ENCODE measurements at places on chromosomes 16 and 17.
A peak's percentile ranks its signal among the peaks of the same experiment; 100 is the strongest.

GRCh38 chr16:56789360-56789759, 59.4 kb downstream of the NUP93 start:
- no peak for DNase-seq

DNA sequence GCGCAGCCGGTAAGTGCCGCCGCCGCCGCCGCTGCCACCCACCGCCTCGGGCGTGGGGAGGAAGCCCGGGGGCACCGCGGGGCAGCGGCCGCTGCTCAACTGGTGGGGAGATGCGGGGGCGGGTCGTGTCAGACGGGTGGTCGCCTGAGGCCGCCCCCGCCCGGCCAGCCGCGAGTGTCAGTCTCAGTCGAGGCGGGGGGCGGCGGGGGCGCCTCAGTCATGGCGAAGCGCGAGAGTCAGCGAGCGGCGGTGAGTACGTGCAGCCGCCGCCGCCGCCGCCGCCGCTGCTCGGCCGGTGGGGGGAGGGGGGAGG, 76.2 kb downstream of the CHD9 start:
- no peak for DNase-seq

DNA sequence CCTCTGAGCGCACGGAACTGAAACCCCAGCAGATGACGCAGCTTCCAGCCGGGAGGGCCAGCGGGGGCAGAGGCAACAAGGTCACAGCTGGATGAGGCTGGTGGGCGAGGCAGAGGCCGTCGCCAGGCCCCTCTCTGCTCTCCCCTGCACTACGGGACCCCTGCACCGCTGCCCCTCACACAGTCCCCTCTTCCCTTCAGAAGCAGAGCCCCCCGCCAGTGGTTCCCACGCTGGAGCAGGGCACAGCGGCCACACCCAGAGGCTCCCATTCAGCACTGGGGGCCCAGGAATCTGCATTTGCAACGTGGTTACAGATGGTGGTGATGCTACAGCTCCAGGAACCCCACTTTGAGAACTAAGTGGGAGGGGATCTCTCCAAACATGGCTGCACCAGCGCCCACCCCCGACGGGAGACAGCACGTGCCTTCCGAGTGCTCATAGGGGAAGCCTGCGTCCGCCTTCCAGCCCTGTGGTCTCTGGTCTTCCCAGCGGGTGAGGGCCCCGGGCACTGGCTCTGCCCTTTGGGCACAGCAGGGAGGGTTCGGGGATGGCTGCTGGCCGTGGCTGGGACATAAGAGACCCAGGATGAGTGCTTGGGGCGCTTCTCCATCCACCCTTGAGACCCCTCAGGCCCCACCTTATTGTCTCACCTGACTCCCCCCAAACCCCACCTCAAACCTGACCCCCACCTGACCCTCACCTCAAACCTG, 4.7 kb upstream of the RAB40B start:
- no peak for DNase-seq

DNA sequence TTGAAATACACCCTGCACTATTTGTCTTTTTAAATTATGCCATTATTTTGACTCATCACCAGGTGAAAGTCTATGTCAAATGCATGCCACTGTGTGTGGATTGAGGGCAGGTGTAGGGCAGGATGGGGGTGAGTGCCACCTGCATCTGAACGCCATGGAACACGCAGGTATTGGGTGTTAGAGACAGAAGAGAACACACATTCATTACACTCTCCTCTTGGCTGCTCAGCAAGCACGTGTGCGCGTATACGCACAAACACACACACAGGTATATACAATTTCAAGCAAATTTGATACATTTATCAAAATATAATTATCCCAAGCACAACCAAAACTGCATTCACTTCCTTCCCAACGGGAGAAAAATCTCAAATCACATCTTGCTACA, 268.9 kb downstream of the NTN1 start:
- DNase-seq: no peak

GRCh38 chr16:25155553-25156460, 44.3 kb downstream of the LCMT1 start:
- no peak for DNase-seq

- DNase-seq: no peak
These were observed 101.6 kb upstream of the CES5A start for GRCh38 chr16:55976815-55977214.

DNA sequence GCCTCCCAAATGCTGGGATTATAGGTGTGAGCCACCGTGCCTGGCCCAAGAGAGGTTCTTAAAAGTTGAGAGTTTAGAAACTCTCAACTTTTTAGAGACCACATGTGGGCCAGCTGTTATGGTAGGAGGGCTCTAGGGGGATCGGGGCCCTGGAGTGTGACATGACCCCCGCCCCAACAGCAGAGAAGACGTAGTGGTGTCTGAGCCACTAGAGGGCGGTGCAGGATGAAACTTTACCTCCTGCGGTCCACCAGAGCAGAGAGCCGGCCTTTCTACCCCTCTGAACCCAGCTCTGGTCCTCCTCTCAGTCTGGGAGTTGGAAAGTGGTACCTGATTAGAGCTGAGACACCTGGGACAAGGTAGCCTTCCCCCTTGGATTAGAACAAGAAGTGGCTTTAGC, 7.4 kb downstream of the CDK5RAP3 start:
- no peak for DNase-seq

- DNase-seq: peak; percentile 84
These were observed 25.0 kb downstream of the TEX14 start for GRCh38 chr17:58666858-58667267.

DNA sequence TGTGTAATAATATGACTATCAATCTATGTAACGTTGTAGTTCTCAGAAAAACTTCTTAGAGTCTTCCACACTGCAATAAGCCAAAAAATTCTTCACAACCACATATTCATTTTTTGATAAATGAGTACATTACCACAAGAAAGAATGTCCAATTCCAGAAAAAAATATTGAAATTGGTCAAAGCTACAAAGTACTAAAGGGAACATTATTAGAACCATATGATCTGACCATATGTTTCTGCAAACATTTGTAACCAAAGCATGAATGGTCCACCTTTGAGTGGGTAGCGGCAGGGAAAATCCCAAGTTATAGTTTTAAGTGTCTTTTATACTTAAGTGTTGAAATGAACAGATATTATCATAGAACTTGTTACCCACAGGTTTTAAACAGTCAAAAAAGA, 71.7 kb upstream of the NACA2 start:
- DNase-seq: no peak

GRCh38 chr17:64343833-64344637, 46.6 kb downstream of the PECAM1 start:
- peak; percentile 79 for DNase-seq

DNA sequence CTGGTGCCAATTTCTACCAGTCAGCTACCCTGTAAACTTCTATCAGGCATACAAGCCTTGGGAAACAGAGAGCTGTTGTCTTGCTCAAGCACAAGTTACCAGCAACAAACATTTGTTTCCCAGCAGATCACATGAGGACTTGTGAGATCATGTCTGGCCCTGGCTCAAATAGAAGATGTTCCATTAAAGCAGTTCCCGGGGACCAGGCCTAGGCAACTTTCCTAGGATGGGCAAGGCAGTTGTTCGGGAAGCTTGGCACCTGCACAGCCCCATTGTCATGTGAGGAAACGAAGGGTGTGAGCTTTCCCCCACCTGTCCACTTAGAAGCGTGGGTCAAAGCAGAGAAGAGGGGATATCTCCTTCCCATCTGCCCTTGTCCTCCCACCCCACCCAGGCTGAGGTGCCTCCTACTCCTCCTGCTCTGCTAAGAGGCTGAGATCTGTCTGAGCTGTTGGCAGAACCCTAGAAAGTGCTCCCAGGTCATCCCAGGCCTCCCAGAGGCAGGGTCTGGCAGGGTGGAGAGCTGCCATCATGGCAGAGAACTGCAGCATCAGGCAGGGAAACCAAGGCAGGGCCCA, 11.2 kb upstream of the SLC47A2 start:
- DNase-seq: peak; percentile 83

GRCh38 chr17:50125420-50125997, 4.5 kb downstream of the SAMD14 start:
- no peak for DNase-seq

DNA sequence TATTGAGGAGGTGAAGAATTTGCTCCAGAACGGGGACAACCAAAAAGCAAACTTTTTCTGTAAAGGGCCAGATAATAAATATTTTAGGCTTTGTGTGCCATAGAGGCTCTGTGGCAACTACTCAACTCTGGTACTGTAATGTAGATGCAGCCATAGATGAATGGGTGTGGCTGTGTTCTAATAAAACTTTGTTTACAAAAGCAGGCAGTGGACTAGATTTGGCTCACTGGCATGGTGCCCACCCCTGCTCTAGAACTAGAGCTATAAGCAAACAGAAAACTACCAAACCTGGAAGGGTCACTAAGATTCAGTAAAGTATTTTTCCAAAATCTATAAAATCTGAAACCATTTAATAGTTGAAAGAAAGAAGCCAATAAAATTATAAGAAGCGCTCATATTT, 24.6 kb upstream of the SMURF2 start:
- no peak for DNase-seq

- DNase-seq: no peak
These were observed 2.5 kb upstream of the SPATA20 start for GRCh38 chr17:50544516-50544915.

DNA sequence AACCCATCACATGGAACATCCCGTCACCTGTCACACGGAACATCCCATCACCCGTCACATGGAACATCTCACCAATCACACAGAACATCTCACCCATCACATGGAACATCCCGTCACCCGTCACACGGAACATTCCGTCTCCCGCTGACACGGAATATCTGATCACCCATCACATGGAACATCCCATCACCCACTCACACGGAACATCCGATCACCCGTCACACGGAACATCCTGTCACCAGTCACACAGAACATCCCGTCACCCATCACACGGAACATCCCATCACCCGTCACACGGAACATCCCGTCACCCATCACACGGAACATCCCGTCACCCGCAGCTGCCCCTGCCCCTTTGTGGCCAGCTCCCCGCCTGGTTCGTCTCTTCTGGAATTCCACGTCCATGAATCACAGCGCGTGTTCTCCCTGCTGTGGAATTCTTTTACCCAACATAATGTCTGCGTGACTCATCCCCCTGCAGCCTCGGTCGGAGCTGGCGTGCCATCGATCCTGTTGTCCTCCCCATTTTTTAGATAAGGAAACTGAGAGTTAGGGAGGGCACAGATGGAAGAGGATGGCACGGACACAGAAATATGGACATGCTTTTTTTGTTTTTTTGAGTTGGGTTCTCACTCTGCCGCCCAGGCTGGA, 5.6 kb downstream of the CPNE7 start:
- no peak for DNase-seq

- no peak for DNase-seq
These were observed 727 bp upstream of the TENT4B start for GRCh38 chr16:50152351-50152806.

GRCh38 chr16:68473358-68474070, 25.2 kb upstream of the SMPD3 start:
- DNase-seq: no peak

DNA sequence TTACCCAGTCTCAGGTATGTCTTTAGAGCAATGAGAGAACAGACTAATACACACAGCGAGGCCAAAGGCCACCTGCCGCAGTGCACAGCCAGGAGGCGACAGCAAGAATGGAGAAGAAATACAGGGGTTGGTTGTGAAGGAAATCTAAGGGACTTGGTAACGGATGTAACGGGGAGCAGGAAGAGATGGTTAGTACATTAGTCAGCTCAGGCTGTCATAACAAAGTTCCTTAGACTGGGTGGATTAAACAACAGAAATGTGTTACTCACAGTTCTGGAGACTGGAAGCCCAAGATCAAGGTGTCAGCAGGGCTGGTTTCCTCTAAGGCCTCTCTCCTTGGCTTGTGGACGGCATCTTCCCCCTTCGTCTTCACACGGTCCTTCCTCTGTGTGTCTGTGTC, 47.1 kb downstream of the TVP23C start:
- DNase-seq: no peak

- DNase-seq: no peak
These were observed 3.6 kb upstream of the GSDMB start for GRCh38 chr17:39922006-39922405.

DNA sequence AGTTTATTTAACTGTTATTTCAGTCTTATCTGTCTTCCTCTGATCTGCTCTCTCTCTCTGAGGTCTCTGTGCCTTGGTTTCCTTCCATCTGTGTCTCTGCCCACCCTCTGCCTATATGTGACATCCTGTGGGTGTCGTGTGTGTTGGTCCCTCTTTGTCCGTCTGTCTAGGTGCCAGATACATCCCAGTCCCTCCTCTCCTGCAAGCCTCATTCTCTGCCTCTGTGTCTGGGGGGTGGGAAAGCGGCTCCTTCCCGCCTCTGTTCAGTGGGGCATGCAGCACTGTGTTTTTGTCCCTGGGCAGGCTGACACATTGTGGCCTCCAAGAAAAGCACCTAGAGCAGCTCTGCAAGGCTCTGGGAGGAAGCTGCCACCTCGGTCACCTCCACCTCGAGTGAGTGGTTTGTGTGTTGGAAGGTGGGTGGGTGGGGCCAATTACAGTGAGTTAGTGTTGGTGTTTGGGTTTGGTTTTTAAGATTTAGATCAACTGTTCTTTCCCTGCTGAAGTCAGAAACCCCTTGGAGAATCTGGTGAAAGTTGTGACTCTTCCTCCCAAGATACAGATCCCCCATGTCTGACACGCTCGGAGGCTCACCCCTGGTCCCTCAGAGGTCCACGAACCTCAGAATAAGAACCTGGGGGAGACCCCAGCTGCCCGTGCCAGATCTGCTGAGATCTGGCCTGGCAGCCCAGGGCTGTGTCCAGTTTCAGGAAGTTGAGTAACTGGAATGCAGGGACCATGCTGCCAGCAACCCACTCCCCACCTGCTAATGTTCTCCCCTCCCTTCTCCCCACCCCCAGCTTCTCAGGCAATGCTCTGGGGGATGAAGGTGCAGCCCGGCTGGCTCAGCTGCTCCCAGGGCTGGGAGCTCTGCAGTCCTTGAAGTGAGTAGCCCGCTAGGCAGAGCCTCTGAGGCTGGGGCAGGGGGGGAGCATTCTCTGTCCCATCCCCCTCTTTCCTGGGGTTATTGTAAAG, 50.9 kb upstream of the CPNE2 start:
- no peak for DNase-seq

DNA sequence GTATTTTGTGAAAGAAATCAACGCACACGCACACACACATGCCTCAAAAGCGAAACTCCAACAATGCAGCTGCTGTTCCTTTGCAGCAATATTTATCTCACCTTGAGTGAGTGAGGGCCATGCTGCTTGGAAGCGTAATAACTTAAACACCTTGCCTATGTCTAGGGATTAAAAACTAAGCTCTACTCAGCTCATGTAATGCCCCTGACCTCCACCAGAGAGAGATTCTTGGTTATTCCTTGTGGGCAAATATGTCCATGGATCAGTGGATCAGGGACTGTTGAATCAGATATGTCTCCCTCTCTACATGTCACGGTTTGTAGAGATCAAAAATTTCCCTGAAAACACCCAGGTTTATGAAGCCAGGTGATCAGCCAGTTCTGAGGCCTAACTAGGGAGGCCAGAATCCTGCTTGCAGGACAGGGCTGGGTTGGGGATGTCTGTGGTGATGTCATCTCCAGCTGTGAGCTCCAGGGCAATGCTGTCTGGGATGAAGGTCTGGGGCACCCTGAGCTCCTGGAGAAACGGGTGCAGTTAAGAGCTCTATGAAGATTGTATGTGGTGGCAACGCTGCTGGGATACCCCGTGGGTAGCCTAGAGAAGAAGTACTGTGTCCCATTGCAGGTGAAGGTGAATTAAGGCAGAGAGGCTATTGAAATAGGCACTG, 149.4 kb downstream of the KCNJ12 start:
- DNase-seq: no peak
